ENCODE measurements at places on chromosomes 12 and 14.

GRCh38 chr14:76726551-76726970 is 34.7 kb upstream of the VASH1 start:
- DNase-seq = no peak

- DNase-seq = no peak
These were observed 64.0 kb downstream of the MYF5 start for GRCh38 chr12:80780746-80781145.

DNA sequence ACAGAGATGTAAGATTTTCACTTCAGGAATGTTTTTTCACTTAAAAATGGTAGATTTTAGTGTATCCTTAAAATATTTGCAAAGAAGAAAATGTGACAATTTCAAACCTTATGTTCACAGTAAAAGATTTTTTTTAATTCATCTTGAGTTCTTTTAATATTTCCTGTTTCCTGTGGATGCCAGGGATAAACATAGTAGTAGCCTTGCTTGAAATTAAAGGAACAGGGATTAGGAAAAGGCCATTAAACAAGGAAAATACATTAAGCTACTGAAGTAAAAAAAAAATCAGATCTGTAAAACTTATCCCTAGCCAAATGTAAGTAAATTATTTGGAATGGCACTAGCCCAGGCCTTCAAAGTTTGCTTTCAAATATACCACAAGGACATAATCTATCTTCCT is 138.1 kb upstream of the AEBP2 start:
- DNase-seq = no peak

- DNase-seq = no peak
These were observed 48.5 kb downstream of the EFCAB11 start for GRCh38 chr14:89906000-89906399.

GRCh38 chr14:96660667-96661066 is 136.5 kb upstream of the VRK1 start:
- DNase-seq = no peak

GRCh38 chr12:66072566-66072965 is 58.0 kb downstream of the LLPH start:
- no peak for DNase-seq

- DNase-seq = no peak
These were observed 162.6 kb downstream of the PPFIA2 start for GRCh38 chr12:81596558-81596957.

GRCh38 chr12:64583771-64584421 is 26.4 kb upstream of the RASSF3 start:
- DNase-seq = no peak

DNA sequence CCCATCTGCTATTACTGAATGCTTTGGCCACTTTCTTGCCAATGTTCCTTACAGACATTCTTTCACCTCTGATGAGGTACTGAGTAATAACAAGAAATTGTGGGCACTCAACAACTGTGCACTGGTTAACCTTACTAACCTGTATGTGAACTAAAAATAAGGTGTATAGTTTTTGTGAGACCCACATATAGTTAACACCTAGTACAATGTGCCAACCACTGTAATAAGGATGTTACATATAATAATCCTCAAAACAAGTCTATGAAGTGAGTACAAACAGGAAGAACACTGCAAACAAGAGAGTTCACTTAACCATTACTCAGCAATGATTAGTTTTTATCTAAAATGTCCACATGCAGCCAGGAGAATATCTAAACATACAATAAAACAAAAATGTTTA is 4.5 kb downstream of the DDHD1 start:
- no peak for DNase-seq

Measured in natural killer cell treated with Interleukin-12 subunit alpha and Interleukin-12 subunit beta and Interleukin-15 and Interleukin-18, amount 100 ng/mL, for 72 hours (primary cell).